ENCODE measurements at places on chromosomes 1 and 21.

DNA sequence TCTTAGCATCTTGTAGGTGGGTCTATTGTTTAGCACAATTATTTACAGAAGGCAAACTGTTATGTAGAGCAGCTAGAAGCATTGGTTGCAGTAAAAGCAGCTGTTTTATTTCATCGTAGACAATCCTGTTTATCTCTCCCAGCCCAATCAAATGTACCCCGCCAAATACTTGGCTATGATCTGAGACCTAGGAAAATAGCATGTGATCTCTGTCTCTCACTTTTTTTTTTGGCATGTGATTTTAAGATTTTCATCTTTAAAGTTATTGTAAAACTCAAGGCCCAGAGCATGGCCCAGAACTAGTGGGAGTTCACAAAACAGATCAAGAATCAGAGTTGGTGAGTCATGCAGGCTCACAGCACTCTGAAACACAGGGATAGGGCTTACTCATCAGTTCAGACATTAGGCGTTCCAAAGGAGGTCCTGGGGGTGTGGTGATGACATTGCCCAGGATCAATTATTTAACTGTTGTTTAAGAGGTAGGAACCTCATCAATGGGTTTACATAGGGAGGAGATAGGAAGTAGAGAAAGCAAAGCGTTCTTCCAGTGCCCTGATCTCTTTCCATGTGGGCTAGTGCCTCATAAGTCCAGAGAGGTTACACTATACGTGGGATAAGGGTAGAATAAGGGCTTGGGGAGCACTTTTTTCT is 40.2 kb downstream of the TBX19 start:
- no peak for DNase-seq

GRCh38 chr1:228853637-228854036 is 118.4 kb downstream of the RHOU start:
- DNase-seq = no peak

DNA sequence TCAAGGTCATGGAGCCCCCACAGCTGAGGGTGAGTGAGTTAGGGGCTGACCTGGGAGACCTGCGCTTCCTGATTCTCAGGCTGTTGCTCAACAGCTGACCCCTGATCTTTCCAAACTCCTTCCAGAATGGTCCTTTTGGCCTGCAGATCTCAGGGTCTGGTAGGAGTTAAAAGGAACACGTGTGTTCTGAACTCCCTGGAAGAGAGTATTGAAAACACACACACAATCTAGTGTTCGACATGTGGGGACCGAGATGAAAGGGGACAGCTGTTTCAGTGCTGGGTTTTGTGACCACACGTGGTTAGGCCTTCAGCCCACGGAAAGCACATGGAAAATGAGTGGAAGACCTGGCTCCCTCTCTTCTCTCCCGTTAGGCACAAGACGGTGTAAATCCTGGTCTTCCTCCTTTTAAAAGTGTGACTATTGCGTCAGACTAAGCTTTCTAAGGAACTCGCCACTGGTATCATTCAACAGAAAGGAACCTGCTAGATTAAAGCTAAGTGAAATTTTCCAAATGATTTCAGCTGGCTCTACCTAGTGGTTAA is 49.6 kb downstream of the RUNX1 start:
- DNase-seq = no peak

- DNase-seq = no peak
These were observed 56.1 kb downstream of the HSF2BP start for GRCh38 chr21:43603233-43603626.

GRCh38 chr1:202802034-202802433 is 6.2 kb downstream of the KDM5B start:
- DNase-seq = no peak

DNA sequence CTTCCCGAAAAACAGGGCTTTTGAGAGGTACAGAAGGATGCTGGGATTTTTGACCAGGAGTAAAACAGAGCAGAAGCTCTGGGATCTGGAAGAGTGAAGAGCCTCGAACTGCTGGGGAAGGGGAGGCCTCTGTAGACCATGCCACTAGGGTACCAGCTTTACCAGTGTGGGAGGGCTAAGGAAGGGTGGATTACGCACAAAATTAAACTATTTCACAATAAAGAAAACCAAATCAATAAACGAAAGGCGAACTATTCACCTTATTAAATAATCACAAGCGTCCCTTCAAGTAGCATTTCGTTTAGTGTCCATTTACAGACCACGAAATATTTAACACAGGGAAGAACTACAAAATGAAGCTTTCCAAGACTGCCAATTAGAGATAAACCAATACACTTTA is 723 bp downstream of the CZIB start:
- no peak for DNase-seq

GRCh38 chr1:227273557-227273956 is 44.7 kb downstream of the CDC42BPA start:
- no peak for DNase-seq

DNA sequence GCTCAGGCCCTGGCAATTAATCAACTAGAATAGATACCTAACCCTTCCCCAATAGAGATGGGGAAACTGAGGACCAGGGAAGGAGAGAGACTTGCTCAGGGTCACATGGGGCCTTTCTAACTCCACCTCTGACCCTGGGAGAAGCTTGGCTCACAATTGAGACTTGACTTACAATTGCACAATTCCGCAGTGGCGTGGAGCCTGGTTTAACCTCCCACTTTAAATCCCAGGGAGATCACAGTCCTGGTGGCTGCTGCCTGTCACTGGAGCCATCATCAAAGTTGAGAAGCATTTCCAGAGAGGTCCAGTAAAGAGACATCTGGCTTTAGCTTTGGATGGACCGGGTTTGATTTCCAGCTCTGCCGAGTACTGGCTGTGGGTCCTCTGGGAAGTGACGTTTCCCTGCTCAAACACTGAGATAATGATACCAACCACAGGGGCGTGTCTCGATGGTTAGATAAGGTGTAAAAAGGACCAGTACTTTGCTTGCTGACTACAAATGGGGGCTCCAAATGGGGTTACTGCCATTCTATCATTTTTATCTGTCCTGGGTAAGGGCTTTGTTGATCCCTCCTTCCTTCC is 39.3 kb downstream of the TRIM62 start:
- DNase-seq = no peak

DNA sequence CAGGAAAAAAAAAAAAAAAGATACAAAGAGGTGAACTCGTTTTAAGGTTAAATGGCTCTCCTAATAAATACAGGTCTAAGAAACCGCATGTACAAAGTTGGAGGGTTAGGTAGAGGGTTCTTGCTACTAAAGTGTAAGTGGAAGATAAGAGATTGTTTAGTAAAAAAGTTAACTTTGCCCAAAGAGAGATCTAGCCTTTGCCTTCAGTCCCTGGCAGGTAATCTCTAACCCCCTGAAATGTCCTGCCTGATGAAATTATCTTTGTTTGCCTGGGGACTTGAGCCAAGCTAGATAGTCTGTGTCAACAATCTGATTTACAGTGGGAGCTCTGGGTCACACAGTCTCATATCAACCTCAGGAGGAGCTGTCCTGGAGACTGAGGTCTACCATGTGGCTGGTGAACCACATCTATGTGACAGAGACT is 57.6 kb downstream of the TRIM33 start:
- no peak for DNase-seq

DNA sequence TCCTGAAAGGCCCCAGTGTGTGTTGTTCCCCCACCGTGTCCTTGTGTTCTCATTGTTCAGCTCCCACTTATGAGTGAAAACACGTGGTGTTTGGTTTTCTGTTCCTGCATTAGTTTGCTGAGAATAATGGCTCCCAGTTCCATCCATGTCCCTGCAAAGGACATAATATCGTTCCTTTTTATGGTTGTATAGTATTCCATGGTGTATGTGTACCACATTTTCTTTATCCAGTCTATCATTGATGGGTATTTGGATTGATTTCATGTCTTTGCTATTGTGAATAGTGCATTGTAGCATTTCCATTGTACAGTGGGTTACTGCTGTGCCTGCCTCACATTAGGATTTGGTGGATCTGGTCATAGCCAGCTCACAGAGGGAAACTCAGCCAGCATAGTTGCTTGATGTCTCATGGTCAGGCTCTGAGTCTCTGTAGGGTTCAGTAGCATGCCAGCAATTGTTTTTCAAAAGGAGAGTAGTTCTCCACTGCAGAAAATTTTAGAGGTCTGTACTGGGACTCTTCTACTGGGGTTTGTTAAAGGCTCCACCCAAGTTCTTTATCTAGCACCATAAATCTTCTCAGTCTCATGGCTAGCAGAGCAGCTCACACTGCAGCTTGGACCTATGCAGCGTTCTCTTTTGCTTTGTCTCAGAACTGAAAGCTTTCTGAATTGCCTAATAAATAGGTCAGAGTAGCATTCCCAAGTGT is 41.0 kb downstream of the RUNX3 start:
- no peak for DNase-seq

GRCh38 chr21:43367296-43367695 is 59.6 kb downstream of the SIK1 start:
- no peak for DNase-seq

All from left hindlimb (tissue), 1 donor.